Occipital lobe (tissue), 3 donors: ENCODE measurements at places on chromosomes 13 and 19.

- no peak for DNase-seq
Observed at GRCh38 chr19:8336072-8336569, 6.9 kb downstream of the KANK3 start.

DNA sequence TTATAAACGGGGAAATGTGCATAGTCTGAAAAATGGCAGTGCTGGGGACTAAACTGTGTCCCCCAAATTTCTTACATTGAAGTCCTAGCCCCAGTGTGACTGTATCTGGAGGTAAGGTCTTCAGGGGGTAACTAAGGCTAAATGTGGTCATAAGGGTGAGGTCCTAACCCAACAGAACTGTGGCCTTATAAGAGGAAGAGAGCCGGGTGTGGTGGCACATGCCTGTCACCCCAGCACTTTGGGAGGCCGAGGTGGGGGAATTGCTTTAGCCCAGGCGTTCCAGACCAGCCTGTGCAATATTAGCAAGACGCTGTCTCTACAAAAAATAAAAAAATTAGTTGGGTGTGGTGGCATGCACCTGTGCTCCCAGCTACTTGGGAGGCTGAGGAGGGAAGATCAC is 17.8 kb downstream of the PROZ start:
- no peak for DNase-seq

DNA sequence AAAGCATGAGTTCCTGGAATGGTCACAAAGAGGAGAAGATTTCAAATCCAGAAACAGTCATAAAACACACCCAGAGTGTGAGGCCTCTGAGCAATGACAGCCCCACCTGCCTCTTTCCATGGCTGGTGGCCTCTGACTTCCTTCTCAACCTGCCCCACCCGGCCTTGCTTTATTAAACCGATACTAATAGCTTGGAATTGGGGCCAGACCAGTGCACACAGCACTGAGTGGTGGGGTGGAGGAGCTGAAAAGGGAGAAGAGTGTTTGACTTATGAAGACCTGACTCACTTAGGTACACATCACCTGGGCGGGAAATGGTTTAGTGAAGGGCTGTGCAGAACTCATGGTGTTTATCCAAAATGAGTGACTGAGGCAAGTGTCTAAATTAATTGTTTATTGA is 20.7 kb upstream of the CEACAM6 start:
- no peak for DNase-seq

DNA sequence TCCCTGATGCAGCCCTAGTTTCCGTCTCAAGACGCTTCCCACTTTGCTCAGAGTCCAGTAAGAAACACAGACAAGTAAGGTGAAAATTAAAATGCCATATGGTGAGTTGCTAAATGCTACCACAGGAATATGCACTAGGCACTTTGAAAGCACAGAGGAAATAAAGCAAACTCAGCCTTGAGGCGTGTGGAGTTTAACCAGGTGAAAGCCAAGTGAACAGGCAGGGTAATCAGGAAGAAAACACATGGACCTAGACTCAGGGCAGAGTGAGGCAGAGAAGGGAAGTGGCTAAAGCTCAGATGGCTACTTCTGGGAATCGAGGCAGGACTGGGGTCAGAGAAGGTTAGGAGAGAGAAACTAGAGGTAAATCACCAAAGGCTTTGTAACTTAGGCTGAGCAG is 5.4 kb upstream of the UBL3 start:
- DNase-seq: no peak

DNA sequence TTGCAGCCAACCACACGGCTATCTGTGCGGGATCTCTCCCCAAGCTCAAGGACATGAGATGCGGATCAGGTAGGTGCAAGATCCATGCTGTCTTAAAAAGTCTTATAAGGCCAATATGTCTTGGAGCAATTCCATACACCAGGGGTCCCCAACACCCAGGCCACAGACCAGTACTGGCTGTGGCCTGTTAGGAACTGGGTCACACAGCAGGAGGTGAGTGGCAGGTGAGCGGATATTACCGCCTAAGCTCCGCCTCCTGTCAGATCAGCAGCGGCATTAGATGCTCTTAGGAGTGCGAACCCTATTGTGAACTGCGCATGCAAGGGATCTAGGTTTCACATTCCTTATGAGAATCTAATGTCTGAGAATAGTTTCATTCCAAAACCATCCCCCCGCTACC is 68.8 kb upstream of the ZNF599 start:
- DNase-seq: no peak

GRCh38 chr19:11227195-11227886 is 12.1 kb upstream of the ANGPTL8 start:
- DNase-seq: no peak

DNA sequence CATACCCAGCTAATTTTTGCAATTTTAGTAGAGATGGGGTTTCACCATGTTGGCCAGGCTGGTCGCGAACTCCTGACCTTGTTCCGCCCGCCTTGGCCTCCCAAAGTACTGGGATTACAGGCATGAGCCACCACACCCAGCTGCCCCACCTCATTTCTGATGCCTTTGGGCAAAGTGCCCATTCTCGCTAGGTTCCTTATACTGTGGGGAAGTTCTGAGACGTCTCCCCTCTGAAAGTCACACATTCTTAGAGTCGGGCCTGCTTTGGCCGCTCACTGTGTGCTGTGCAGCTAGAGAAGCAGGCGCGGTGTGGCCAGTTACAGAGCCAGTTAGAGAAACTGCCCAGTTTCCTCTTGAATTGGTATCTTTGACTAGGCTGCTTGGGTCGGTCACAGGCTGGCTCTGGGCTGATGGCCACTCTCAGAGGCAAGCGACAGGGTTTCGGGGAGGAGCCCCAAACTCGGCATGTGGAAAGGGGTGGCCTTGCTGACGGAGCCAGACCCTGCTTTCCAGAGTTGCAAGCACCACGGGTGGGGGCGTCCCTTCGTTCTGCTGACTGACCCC is 18.0 kb downstream of the PRAM1 start:
- DNase-seq: peak; percentile 12

DNA sequence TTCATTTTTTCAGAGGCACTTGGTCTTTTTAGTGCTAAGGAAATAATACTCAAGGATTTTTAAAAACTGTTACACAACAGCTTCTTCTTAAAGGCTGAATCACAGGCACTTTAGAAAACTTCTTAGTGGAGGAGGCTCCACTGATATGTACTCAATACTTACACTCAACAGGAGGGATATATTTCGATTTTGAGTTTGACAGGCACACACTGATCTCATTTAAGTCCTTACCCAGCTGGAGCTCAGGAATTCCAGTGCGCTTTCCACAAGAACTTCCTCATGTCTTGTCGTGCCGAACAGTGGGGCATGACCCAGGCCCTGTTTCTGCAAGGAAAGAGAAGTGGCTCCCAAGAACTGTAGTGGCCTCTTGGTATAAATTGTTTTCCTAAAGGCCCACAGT is 103.8 kb downstream of the RGCC start:
- no peak for DNase-seq

GRCh38 chr19:40424637-40425449 is 949 bp downstream of the SERTAD1 start:
- no peak for DNase-seq
